ENCODE measurements at places on chromosomes 5 and 9.
A peak's percentile ranks its signal among the peaks of the same experiment; 100 is the strongest.

DNA sequence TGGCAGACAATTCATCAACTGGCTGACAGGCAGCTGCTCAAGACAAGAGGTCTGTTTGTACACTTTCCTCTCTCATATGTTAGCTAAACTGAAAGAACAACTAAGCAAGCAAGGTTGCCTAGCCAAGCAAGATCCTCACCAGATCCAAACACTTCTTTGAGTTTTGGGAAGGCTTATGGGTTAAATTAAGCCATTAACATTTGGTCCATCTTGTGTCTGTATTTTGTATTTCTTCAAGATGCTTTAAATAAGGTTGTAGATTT is 170.4 kb upstream of the RAI14 start:
- no peak for DNase-seq

DNA sequence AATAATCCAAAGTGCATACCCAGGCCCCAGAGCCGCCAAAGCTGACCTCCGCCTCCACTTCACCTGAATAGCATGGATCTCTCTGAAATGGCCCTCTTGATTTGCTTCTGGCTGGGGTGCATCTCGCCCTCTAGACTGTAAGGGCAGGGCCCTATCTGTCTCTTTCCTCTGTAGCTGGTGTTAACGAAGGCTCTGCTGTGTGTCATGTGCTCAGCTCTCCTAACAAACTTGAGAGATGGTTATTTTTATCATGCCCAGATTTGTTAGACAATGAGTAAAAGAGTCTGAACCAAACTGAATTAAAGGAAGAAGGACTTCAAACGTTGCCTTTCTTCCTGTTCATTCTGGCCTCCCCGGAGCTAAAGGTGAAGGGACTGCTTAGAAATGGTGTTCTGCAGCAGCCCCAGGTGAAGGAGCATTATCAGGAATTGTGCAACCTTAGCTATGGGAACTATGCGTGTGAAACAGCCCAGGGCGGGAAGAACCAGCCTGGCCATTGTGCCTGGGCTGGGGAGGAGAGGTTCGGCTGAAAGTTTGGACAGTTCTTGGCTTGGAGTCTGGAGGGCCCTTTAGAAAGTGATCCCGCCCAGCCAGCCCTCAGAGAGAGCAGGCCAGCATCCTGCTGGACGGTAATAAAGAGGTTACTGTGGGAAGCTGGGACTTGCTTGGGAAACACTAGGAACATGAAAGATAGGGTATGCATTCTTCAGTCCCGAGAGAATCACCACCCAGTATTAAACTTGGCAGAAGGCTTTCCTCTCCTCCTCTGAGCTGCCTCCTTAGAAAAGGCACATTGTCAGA is 73.5 kb downstream of the WWC1 start:
- no peak for DNase-seq

DNA sequence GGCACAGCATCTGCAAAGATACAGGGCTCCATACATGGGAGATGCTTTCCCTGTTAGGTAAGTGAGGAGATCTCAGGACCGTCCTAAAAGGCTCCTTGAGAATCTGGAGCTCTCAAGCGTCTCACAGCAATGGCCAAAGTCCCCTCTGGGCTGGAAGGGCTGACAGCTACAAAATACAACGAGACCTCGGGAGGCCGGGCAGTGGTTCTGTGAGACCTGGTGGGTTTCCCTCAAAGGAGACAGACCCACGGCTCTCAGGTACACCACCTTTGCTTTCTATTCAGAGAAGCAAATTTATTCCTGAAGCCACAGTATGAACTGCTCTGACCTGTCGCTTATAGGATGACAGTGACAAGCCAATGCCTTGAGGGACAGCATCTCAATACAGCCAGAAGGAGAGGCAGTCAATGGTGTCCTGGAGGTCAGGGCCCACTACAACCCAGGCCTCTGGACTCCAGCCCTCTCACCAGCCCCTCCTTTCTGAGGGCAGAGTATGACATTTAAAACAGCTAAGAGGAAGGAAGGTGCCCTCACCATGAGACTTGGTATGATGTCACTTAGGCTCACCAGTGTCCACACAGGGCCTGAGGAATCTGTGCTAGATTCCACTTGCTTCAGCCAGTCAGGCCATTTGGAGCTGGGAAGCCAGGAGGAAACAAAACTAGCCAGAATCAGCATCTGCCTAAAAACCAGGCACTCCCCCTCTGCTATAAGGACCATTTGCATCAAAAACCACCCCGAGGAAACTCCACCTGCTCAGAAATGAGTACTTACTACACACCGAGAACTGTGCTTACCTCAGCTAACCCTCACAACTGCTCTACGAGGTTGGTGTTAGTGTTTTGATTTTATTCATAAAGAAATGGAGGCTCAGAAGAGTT is 86.5 kb upstream of the FSTL4 start:
- DNase-seq: no peak

DNA sequence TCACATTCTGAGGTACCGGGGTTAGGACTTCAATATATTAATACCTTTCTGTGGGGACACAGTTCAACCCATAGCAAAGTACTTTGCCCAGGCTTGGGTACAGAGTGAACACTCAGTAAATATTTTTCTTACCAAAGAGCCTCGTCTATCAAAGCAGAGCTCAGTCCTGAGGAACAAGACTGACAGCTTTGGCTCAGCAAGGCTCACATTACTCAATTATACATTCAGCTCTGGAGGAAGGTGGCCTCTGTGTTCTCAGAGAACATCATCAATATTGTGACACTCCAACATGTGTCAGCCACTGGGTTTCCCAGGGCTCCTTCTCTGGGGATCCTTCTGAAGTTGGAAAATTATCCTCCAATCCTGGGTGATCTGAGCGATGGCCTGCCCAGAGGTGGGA is 186.4 kb downstream of the NMUR2 start:
- no peak for DNase-seq

DNA sequence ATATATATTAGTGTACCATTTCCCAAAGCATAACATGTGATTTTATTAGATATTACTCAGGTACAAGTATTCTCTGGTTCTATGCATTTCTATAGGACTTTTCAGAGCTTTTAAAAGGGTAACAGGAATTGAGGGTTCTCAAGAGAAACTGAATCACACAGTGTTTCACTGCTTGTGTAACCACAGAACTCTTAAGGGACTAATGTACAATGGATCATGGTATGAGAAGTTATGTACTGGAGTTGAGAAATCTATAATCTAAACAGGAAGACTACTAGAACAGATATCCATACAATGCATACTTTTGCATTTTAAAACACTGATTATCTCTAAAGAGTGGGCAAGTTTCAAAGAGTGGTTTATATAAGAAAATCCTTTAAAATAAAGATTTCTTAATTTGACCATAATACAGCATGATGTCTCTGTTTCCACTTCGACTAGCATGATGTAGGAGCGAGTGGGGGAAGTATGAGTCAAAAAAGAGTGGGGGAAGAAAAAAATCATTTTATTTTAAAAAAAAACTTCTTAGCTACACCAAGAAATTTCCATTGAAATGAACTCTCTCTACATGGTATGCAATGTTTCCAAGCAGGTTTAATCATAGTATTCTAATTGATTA is 183.5 kb downstream of the RFX3 start:
- peak; percentile 46 for DNase-seq

DNA sequence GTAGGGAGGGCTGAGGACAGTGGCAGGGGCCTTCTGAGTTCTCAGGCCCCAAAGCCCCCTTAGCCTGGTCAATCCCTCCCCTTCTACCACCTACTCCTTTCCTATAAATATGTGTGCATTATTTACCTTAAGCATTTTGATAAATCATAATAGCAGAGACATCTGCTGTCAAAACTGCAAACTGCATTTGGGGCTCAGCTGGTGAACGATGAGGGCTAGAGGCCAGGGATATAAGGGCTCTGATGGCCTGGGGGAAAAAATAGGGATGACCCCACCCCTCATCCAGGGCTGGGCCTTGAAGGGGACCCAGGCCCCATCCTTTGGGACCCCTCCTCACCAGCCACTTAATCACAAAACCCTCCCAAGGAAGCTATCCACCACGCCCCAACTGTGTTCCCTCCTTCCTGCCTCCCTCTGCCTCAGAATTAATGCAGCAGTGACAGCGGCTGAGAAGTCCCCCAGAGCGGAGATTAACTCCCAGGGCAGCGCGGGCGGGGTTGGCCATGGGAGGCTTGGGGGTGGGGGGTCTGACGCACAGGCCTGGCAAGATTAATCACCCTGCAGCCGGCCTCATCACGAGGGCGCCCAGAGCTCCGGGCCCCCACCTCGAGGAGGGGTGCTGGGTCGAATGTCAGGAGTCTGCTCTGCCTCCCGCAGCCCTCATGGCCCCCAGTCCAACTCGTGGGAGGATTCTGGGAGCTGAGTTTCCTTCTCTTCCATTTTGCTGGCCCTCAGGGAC is 42.1 kb downstream of the CXXC5 start:
- peak; percentile 78 for DNase-seq

DNA sequence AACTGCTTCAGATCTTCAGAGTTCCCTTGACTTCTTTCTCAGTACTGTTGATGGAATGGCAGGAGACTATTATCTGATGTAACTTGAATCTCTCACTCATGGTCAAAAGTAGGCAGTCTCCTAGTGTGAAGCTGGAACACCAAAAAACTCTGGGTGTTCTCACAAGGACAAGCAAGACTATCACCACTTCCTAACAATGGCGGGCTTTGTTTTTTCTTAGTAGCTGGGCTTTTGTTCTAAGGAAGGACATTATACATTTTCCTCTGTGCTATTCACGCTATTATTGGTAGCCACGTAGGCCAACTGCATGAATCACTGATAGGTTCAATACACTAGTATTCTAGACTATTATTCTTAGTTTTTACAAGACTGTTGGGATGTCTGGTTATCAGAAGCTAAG is 67.7 kb upstream of the ATG10 start:
- no peak for DNase-seq

DNA sequence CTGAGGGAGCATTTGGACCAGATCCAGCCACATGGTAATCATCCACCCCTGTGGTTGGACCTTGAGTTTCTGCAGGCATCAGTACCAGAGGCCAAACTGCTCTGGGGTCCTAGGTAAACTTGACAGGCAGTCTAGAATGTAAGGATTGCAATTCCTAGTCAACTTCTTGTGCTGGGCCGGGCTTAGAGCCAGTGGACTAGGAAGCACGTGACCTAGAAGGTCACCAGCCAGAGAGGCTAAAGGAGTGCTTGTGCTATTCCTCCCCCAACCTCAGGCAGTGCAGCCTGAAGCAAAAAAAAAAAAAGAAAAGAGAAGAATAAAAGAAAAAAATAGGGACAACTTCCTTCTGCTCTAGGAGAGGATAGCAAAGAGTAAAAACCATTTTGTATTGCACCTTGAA is 406.2 kb upstream of the FTMT start:
- no peak for DNase-seq

GRCh38 chr5:80064124-80064523 is 29.0 kb downstream of the THBS4 start:
- no peak for DNase-seq
